ENCODE measurements at places on chromosomes 3 and 15. TPM values are rescaled to one million over a fixed set of nuclear protein-coding genes. Genes with fewer than 3 reads are reported as not detected.

DNA sequence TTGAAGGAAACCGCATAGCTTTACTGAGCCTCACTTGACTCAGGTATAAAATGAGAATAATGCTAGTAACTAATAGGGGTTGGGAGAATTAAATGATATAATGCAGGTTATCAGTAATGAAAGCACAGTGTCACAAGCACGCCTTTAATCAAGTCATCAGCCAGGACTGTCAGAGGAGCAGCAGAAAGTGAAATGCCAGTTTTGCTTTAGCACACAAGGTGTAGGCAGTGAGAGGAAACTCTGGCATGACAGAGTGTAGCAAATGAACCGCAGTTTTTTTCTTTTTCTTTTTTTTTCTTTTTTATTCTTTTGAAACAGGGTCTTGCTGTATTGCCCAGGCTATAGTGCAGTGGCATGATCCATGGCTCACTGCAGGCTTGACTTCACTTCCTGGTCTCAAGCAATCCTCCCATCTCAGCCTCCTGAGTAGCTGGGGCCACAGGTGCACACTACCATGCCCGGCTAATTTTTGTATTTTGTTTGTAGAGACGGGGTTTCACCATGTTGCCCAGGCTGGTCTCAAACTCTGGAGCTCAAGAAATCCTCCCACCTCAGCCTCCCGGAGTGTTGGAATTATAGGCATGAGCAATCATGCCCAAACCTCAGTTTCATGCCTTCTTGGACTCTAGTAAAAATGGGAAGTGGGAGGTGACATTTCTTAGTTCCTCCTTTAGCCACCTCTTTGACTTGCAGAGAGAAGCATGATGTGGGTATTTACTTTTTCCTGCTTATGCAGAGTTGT lies 9.7 kb upstream of the SCAANT1 start:
- no peak for DNase-seq

- no peak for DNase-seq
These were observed 71.7 kb upstream of the VGLL3 start for GRCh38 chr3:87062685-87063084.

- no peak for DNase-seq
These were observed 193.7 kb upstream of the RORA start for GRCh38 chr15:61422773-61423172.

- peak; percentile 69 for DNase-seq
These were observed 3.5 kb downstream of the PFN2 start for GRCh38 chr3:149967086-149967685.

- peak; percentile 64 for DNase-seq
These were observed at the start of gene ZNF620 for GRCh38 chr3:40505599-40506462. TSS of gene ZNF620 (plus strand) at chr3:40506039. CDS start at chr3:40506353, 314 bp downstream.

- DNase-seq, result no peak
These were observed 8.5 kb downstream of the ERC2 start for GRCh38 chr3:56459719-56460118.

FBXO40 gene
- under 0.01 TPM for total RNA-seq

CATSPER2 gene
- total RNA-seq, result 0.60 TPM

CCDC13 gene
- 0.48 TPM for total RNA-seq
